ENCODE measurements at places on chromosomes 7 and 10. TPM values are rescaled to one million over a fixed set of nuclear protein-coding genes. Genes with fewer than 3 reads are reported as not detected.

GRCh38 chr10:73207883-73208282 is 39.2 kb downstream of the DNAJC9 start:
- DNase-seq: no peak

GRCh38 chr7:99943641-99944496 is 14.4 kb upstream of the GJC3 start:
- no peak for DNase-seq

DNA sequence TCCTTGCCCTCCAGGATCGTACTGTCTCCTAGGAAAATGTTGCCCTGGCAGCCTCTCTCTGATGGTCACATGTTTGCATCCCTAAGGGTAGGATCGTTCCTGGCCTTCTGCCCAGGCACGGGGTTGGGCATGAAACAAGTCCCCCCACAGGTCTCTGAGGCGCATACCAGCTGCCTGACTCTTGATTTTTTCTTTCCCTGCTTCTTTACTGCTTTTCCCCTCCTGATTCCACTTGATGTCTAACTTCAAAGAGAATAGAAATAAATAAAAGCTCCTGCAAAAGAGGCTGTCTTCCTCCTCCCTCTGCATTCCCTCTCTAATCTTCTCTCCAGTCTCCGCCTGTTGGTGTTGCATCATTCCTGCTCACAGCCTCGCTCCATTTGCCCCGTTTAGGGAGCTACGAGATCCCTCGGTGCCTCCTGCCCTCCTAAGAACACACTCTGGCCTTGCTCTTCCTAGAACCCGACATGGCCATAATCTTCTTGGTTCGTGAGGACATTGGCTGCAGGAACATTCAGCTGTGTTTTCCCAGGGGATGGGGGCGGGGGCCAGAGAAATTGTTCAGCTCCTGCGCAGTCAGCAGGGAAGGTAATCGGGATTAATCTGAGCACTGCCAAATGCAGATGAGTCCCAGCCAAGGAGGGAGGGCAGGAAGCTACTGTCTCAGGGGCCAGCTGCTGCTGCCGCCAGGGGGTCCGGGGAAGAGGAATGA is 26.0 kb downstream of the LEP start:
- DNase-seq: no peak

GRCh38 chr7:91089382-91089963 is 174.8 kb upstream of the FZD1 start:
- no peak for DNase-seq

GRCh38 chr7:11710377-11710776 is 121.6 kb downstream of the THSD7A start:
- no peak for DNase-seq

DNA sequence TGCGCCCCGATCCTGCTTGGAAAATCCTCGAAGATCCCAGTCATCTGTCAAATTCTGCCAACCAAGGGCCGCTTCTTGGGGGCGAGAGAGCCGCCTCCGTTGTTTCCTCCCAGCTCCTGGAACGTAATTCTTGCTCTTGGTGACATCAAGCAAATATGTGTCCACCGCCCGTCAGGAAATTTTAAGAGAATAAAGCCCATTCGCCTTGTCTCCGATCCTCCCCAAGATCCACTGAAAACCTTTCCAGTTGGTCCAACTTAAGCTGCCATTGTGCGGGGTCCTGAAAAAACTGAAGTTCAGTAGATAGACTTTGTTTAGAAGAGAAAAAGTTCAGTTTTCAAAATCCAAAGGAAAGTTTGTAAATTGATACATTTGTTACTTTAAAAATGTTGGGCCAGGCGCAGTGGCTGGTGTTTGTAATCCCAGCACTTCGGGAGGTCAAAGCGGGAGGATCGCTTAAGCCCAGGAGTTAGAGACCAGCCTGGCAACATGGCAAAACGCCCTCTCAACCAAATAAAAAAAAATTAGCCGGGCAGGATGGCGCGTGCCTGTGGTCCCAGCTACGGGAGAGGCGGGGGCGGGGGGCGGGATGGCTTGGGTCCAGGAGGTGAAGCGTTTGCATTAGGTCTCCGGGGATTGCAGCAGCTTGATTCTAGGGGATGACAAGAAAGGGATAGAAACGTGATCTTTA is 1.0 kb upstream of the ZNF800 start:
- DNase-seq: no peak

DNA sequence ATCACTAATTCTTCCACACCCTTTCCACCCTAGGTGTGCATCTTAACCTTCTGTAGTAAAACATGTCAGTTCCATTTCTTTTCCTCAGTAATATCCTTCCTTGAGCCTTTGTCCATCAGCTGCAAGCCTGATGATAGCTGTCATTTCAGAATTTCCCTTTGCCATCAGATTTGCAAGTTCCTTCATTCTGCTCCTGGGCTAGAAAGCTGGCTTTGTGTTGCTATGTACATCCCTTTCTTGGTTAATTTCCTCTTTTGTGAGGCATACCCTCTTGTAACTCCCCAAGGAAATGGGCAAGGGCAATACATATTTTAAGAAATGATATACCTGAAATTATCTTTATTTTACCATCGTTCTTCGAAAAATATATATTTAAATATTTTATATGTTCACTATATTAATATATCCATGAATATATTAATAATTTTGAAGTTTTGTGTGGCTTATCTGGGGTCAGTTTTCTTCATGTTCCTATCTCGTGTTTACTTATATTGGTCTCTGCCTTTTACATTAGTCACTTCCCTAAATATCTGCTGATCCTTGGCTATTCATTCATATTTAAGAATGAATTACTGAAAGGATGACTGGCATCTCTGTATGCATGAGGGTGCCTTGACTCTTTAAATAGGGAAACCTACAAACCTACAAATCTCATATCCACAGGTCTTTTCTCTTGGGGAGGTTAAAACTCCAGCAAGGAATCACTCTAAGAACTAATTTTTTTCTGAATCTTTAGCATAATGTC is 143.8 kb downstream of the ZNF22 start:
- no peak for DNase-seq

DNA sequence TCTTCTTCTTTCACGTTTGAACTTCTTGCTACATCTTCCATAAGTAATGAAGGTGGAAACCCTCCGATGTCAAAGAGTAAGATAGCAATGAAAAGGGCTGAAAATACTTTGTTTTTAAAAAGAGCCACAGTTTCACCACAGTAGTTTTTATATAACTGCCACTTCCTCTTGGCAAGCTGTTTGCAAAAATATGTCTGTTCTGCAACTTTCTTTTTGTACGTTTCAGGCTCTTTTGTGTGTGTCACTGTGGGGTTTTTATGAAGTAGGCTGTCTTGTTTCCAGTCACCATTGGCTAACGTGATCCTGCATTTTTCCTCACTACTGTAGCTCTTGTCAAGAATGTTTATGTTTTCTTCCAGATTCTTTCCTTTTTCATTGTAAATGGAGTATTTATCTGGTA is 55.6 kb downstream of the SLC16A9 start:
- no peak for DNase-seq

DNA sequence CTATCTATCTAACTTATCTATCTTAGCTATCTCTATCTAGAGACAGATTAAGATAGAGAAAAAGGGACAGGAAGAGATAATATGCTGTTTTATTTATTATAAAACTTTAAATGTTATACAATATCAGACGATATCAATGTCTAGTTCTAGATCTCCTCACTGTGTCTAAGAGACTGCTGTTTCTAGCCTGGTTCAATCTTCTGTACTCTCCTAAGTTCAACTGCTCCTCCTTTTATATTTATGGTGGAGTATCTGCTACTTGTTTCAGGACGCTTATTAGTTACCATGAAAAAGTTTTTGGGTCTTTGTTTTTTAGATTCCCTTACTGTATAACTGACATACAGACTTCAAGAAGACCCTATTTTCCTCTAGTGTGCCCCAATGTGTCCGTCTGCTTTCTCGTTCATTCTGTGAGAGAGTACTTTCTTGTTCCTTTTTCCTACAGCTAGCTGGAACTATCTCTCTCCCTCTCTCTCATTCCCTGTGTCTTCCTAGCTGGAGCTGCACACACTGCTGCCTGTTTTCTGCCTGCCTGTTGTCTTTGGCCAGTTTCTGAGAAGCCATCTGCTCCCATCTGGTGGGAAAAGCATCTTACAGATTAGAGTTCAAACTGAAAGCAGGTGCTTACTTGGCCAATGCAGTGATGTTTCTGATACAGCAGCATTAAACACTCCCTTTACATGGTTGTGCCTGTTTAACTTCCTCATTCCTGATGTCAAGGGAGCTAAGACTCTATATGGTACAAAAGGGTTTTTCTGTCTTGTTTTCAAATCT is 49.4 kb upstream of the ARL4A start:
- no peak for DNase-seq

ADAM22 gene
- 12.6 TPM for polyA plus RNA-seq

CPEB3 gene
- polyA plus RNA-seq: 5.0 TPM

EEPD1 gene
- 7.2 TPM for polyA plus RNA-seq

TRIM74 gene
- 0.62 TPM for polyA plus RNA-seq

CCDC146 gene
- polyA plus RNA-seq: 21.2 TPM

TBX20 gene
- not detected for polyA plus RNA-seq
